ENCODE measurements at places on chromosomes 6 and 20.

- DNase-seq: peak; percentile 7
Measured at GRCh38 chr6:32424589-32425300, 14.9 kb upstream of the HLA-DRA start.

- DNase-seq: no peak
Measured at GRCh38 chr20:54234991-54235390, 27.1 kb downstream of the PFDN4 start.

GRCh38 chr6:116971959-116972358 lies 94.9 kb downstream of the RFX6 start:
- no peak for DNase-seq

DNA sequence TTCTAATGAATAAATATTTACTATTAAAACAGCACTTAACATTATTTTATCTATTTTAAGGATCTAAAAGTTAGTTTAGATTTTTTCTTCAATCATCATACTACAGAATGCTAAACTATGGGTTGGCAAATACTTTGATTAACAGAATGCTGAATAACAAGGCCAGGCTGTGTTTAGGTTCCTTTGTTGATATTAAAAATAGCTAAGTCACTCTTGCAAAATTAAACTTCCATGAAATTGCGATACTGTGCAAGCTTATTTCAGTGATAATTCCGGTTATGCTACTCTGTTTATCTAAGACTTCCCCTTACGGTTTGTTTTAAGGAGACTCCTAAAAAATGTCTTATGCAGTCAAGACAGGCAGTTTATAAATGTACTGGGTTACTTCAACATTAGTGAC lies 2.8 kb downstream of the RNF24 start:
- no peak for DNase-seq

- no peak for DNase-seq
Measured at GRCh38 chr6:112980676-112981075, 633.5 kb downstream of the RFPL4B start.

- DNase-seq: no peak
Measured at GRCh38 chr6:161389756-161390155, 115.9 kb upstream of the AGPAT4 start.

GRCh38 chr6:115582386-115582785 lies 478.3 kb downstream of the FRK start:
- no peak for DNase-seq

DNA sequence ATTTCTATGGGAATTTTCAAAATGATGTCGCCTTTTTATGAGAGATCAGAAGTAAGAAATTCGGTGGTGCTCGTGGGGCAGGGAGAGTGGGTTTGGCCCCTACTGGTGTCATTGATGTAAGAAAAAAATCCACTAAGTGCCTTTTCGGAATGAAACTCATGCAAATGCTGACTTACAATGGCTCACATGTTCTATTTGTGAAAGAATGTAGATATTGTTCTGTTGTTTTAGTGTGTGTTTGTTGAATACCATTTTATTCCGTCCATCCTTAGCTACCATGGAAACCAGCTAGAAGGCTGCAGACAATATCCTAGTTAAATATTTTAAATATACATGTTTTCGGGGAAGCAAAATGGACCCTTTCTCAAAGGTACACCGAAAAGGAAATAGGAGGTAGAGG lies 304.9 kb downstream of the TAF4 start:
- no peak for DNase-seq

DNA sequence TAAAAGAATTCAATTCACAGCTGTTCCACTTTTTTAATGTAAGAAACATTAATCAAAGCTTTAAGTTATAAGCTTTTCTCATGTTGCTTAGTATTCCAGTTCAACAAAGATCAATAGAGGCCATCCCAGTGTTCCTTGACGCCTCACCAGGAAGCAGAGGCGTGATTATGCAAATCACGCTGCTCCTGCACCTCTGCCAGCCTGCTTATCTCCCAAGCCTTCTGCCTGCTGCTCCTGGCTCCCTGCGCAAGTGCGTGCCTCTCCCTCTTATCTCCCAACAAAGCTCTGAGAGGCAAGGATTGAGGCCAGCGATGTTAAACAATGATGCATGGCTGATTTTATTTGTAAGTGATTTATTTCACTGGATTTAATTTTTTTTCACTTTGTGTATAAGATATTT lies 42.8 kb downstream of the INSM1 start:
- no peak for DNase-seq

All from MG63 (cell line).